ENCODE measurements at places on chromosomes 4 and X. TPM values are rescaled to one million over a fixed set of nuclear protein-coding genes. Genes with fewer than 3 reads are reported as not detected.

The COPS4 gene
- 65.2 TPM for total RNA-seq

The CAMK2D gene
- total RNA-seq: 172 TPM

The RAP2C gene
- total RNA-seq: 14.3 TPM

The MSANTD1 gene
- 0.60 TPM for total RNA-seq

The XKRX gene
- not detected for total RNA-seq
